ENCODE measurements at places on chromosomes 2 and 18.

- no peak for DNase-seq
Measured at GRCh38 chr18:374721-375168, 106.9 kb upstream of the THOC1 start.

DNA sequence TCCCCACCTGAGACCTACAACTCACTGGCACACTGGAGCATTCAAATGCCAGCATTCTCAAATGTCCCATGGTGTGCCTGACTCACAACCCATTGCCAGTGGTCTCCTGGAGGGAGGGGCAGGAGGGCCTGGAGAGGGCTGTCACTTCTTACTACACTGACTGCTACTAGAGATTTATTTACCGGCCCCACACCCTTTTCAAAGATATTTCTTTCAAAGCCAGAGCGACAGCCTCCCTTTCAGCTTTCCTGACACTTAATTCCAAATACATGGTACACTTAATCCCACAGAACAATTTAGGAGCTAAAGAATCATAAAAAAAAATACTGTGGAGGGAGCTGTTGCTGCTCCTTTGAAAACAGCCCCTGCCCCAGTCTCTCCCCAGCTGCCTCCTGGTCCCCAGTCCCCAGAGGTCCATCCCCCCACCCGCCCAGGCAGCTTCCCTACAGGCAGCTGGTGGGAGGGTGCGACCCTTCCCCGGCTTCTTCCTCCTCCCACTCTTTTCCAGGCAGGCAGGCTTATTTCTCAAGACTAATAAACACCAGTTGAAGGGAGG lies 129.1 kb upstream of the SMAD2 start:
- peak; percentile 15 for DNase-seq

- DNase-seq, result no peak
Measured at GRCh38 chr2:112915300-112916144, 4.6 kb downstream of the IL37 start.

DNA sequence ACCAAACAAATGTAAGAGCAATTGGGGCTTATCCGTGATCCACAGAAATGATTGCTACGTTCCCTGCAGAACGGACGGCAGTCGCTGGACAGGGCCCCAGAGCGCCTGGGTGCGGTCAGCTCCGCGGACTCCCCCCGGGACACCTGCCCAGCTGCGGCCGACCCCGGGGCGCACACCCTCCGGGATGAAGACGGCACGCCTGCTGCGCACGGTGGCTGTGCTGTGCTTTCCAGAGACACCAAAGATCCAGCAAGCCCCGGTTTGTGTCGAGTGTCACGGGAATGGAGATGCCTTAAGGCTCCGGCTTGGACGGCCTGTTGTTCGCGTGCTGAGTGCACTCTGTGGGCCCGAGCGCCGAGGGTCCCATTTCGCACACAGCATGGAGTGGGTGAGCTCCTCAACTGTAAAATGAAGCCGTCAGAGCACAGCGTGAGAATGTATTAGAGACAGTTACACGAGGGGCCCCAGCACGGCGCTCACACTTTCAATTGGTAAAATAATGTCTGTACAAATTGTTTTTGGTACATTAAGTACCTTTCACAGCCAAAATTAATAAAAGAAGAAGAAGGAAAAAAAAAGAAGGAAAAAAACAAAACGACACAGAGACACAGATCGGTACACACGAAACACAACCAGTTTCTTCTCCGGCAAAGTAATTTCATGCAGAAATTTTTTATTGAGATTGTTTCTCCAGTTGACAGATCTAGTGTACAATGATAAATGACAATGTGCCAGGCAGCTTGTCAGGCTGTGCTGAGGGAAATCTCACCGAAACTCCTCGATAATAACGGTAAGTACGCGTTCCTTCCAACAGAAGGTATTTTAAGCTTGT lies 615.8 kb upstream of the SALL3 start:
- DNase-seq, result no peak

GRCh38 chr2:30721241-30721640 lies 86.0 kb downstream of the CAPN13 start:
- DNase-seq, result no peak

- DNase-seq, result no peak
Measured at GRCh38 chr18:62862466-62862865, 147.1 kb downstream of the PHLPP1 start.

DNA sequence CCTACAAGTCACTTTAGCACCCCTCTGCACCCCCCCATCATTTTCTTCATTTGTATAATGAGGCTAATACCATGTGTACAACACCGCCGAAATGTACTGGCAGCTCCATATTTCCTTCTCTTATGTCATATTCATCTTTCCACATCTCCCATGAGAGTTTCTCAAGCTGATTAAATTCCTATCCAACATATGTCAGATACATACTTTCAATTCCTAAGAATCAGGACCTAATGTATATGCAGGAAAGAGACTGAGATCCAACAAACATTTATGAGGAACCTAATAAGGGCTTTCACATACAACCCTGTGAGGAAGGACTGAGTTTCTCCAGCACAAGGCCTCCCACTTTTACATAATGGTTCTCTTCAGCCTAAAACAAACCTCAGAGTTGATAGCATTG lies 41.9 kb downstream of the PRKD3 start:
- DNase-seq, result no peak

DNA sequence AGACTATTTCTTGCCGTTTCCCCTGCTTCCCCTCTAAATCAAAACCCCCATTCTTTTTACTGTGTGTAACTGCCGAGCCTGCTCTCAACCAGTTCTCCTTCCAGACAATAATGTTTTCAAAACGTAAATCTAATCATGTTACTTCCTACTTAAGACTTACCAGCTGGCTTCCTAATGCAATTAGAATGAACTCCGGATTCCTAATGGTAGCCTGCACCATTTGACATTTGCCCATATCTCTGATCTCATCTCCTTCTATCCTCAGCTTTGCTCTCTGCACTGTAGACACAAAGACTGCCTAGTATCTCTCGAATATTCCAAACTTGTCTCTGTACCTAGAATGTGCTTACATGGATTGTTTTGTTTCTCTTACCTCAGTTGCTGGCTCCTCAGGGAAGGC lies 12.9 kb downstream of the TTL start:
- no peak for DNase-seq

- no peak for DNase-seq
Measured at GRCh38 chr18:32915516-32915915, 142.7 kb upstream of the KLHL14 start.

DNA sequence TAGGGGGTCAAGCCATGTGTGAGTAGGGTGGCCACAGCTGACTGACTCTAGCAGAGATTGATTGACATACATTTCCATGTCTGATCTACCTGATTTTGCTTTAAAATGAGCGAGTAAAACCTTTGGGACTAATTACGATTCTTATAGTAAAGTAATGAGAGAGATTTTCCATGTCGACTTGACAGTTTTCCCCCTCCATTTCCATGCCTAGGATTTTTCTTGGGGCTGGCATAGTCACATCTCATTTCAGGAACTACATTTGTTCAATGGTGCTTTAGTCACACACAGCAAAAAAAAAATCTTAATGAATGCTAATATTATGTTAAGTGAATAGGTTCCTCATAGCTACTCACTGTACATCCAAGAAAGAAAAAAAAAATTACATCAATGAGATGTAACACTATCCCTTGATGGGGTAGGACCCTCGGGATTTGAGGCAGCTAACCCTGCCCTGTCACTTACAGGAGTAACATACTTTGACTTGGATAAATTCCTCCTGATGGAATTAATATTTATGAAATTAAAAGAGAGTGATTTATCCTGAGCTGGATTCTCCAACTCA lies 690.9 kb downstream of the TDRD15 start:
- DNase-seq, result no peak

- DNase-seq, result no peak
Measured at GRCh38 chr2:126795656-126796055, 103.0 kb upstream of the TEX51 start.

- DNase-seq, result no peak
Measured at GRCh38 chr2:105880637-105881036, 135.9 kb downstream of the NCK2 start.

GRCh38 chr2:15784886-15785801 lies 155.2 kb upstream of the MYCN start:
- DNase-seq, result no peak

DNA sequence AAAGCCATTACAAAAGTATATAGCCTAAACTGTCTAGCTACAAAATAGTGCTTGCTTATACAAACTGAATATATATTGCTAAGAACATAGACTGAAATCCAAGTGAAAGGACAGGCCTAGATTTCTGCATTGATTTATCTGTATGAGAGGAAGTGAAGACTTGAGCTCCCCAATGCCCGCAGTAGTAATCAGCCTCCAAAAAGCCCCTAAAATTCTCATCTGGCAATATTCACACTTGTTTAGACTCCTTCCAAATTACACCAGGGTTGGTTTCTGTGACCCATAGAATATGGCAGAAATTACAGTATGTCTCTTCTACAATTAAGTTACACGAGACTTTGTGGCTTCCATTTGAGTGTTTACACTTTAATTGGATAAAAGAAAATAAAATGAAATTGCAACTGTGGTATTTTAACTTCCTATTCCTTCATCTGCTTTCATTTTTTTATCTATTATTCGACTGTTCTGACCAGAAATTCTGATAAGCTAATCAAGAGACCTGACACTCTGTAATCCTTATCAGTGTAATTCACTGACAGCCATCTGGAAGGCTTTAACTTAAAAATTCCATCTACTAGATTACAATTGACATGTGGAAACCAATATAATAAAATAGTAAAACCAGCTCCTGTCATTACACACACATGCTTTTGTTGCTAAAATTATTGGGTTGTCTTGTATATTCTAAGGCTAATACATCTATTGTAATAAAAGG lies 21.1 kb downstream of the ABCB11 start:
- no peak for DNase-seq

DNA sequence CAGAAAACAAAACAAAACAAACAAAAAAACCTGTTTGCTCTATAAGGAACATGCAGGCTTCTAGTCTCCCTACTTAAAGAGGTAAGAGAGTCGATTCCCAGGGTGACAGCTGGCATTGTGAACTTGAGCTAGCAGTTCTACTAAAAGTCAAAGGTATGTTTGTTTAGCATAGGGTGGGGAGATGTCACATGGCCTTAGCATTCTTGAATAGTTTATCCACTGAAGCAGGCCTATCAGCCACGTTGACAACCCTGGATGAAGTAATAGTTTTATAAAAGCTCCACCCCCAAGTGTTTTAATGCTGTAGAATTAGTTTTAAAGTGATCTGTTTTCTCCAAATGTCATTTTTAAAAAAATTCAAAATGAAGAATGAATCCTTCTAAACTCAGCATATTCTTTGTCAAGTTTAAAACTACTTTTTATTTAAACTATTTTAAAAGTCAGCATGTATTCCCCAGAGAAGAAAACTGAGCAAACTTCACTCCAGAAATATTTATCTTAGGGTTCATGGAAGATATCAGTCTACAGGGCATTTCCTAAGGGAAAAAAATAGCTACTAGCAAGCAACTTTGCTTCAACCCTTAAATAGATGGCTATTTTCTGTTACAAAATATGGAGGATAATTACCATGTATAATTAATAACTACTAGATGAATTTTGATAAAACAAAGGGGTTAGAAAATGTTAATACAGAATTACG lies 1.7 kb downstream of the MYOM1 start:
- DNase-seq, result peak; percentile 14

- DNase-seq, result no peak
Measured at GRCh38 chr18:48841381-48842258, 109.1 kb downstream of the SMAD7 start.

GRCh38 chr2:102975996-102976975 lies 214.5 kb downstream of the TMEM182 start:
- peak; percentile 52 for DNase-seq

- peak; percentile 51 for DNase-seq
Measured at GRCh38 chr2:8121826-8122513, 559.9 kb upstream of the ID2 start.

DNA sequence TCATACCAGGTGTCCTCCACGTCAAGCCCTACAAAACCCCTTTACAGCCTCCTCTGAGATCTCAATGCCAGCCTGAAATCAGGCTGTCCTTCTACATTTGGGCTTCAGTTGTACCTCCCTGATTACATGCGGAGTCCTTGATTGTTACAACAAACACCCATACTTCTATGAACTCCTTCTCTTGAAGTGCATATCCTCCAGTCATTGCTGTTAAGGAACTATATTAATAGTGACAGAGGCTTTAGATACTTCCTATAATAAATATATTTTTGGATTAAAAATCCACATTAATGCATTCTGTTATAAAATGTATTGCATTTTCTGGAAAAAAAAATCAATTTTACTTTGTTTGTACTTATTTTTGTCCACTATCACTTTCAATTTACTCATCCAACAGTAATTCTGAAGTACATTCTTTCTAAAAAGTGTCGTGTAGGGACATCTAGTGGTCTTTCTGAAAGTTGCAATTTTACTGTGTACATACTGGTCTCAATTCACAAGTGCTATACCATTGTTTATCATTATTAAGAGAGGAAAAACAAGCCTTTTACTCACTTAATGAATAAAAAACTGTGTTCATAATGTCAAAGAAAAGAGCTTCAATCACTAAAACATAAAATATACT lies 316.4 kb downstream of the DSEL start:
- peak; percentile 61 for DNase-seq

- DNase-seq, result no peak
Measured at GRCh38 chr18:55073834-55074233, 114.6 kb upstream of the CCDC68 start.

GRCh38 chr2:85353876-85354285 lies 447 bp downstream of the RETSAT start:
- DNase-seq, result peak; percentile 40

DNA sequence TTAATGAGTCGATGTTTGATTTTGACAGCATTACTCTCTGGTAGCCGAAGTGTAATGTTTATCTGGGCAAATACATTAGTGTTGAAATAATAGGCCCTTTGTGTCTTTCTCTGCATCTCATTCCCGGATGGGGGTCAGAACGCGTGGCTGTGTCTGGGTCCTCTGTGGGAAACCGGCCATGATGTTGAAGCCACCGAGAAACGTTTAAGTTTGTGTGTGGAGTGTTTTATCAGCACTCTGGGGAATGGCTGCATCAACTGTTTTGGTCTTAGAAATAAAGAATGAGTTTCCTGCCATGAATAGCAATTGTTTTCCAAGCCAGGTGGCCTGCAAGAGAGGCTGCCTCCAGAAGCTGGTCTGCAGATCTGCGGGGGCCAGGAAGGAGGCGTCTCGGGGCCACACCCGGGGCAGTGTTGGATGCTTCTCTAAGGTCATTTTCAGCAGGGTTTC lies 69.7 kb downstream of the RNF144A start:
- no peak for DNase-seq

DNA sequence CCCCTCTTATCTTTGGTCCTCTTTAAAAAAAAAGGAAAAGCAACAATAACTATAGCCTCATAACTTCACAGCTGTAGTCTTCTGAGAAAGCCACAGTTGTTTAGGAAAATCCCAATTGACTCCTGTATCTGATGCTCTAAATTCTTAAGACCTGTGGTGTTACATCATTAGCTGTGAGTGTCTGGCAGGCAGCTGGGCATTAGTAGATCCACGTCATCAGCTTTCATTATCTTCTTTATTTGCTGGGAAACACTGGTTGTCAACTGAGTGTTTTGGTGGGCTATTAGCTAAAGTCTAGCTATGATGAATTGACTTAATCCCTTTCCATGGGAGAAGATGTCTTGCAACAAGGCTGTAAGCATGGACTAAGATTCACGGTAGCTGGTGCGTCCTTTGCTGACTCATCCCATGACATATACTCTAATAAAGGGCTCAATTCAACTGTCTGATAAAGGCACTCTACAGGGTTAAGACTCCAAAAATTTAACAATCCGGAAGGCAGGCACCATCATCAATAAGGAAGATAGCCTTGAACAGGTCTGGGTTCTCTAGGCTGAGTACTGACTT lies 517.2 kb downstream of the PLCL1 start:
- no peak for DNase-seq
